ENCODE measurements at places on chromosomes 12 and 14.

DNA sequence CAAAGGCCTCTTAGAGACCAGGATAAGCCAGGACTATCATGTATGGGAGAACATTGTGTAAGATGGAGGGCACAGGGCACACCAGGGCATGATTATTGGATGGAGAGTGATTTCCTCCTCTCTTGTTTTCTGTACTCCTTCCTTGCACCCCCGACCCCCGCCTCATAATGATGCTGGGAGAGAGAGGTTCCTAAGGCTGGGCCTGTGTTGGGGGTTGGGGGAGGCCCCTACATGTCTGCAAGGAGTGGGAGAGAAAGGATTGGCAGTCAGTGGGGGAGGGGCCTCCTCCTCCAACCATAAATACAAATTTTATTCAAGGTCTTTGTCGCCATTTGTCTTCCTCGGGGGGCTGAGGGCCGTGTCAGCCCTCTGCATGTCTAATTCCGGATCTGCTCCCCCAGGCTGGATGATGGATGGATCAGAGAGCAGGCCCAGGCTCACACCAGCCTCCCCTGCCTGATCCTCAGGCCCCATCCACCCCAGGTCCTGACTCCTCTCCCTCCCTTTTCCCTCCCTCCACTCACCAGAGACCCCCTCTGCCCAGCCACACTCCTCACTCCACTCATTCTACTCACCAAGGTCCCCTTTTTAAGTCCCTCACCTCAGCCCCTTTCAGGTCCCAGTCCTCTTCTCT is 2.0 kb upstream of the C1QL4 start:
- no peak for DNase-seq

GRCh38 chr12:6613015-6613775 is 6.0 kb upstream of the CHD4 start:
- no peak for DNase-seq

DNA sequence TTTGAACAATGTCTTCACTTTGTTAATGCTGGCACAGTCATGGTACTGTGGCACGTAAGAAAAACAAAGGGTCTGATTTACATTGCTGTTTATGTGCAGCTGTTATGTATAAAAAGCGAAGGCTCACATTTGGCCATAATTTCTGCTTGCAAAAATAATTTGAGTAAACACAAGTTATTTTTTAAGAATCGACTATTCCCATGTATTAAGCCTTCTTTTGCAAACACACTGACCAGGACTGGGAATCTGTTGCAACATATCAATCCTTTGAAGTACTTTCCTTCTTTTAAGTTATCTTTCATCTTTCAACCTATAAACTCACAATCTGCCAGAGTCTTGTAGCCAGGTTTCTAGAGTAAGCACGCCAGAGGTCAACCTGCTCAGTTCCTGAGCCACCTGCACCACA is 145.4 kb upstream of the BMP4 start:
- DNase-seq: no peak

DNA sequence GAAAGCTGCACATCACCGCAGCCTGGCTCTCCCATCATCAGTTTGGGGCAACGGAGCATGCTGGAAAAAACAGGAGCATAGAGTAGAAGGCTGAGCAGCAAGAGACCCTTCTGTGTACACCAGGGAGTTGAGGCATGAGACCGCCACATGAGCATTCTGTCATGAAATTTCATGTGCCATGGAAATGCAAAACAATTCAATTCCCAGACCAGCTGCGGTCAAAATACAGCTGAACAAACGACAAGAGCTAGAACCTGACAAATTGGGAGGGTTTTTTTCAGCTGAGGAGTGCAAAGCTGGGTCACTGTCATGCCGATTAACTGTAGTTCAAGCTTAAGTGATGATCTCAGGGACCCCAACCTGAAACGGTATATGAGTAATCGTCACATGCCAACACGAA is 37.1 kb downstream of the TMEM30B start:
- DNase-seq: no peak

GRCh38 chr12:87155621-87156020 is 873.6 kb downstream of the C12orf50 start:
- DNase-seq: no peak

DNA sequence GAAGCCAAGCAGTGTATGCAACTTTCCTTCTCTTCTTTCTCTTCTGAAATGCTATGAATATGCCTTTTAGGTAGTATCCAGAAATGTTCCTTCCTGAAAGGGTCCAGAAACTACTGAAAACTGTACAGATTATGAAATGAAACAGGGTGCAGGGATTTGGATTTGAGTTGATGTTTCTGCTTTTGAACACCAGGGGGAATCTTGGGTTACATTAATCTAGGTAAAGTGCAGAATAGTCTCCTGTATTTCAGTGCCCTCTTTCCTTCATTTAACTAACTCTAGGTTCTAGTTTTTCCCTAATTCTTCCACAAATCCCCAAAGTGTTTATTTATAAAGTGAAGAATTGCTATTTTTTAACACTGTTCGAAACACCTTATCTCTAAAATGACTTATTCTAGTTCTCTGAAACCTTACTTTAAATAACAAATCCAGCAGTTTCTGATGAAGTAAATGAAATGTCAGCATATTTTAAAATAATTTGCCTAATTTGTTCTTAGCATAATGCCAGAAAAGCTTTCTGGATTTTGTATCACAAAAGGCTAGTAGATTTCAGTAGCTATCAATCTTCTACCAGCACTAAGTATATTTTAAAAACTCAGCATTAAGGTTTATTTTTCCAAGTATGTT is 111.9 kb downstream of the LRRK2 start:
- DNase-seq: no peak

- DNase-seq: no peak
Measured at GRCh38 chr14:71358209-71358931, 451.1 kb downstream of the PCNX1 start.

- no peak for DNase-seq
Measured at GRCh38 chr14:105477660-105478397, 3.2 kb downstream of the CRIP2 start.

DNA sequence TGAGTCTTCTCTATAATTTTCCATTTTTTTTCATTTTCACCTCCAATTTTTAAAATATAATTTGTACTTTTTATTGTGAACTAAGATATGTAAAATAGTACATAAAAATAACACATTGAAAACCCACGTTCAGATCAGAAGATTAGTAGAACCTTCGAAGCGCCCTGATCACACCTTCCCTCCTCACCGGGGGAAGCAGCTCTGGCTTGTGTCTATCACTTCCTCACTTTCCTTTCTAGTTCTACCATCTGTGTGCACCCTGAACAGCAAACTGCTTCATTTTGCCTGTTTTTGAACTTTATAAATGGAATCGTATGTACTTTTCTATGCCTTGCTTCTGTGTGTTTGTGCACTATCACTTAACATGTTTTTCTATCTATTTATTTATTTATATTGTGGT is 11.8 kb upstream of the CD27 start:
- no peak for DNase-seq

DNA sequence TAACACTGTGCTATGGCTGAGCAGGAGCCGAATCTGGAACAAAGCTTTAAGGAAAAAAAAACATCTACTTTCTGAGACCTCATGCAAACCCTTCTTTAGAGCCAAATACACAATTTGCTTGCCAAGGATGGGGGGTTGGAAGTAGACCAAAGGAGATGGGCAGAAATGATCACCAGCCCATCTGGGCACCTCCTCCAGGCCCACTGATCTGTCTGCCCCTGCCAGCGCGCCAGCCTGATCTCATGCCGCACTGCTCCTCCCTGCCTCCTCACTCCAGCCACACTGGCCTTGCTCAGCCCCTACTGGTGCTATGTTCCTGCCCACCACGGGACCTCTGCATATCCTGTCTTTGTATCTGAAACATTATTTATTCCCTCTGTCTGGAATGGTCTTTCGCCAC is 24.8 kb upstream of the RAB35 start:
- no peak for DNase-seq

DNA sequence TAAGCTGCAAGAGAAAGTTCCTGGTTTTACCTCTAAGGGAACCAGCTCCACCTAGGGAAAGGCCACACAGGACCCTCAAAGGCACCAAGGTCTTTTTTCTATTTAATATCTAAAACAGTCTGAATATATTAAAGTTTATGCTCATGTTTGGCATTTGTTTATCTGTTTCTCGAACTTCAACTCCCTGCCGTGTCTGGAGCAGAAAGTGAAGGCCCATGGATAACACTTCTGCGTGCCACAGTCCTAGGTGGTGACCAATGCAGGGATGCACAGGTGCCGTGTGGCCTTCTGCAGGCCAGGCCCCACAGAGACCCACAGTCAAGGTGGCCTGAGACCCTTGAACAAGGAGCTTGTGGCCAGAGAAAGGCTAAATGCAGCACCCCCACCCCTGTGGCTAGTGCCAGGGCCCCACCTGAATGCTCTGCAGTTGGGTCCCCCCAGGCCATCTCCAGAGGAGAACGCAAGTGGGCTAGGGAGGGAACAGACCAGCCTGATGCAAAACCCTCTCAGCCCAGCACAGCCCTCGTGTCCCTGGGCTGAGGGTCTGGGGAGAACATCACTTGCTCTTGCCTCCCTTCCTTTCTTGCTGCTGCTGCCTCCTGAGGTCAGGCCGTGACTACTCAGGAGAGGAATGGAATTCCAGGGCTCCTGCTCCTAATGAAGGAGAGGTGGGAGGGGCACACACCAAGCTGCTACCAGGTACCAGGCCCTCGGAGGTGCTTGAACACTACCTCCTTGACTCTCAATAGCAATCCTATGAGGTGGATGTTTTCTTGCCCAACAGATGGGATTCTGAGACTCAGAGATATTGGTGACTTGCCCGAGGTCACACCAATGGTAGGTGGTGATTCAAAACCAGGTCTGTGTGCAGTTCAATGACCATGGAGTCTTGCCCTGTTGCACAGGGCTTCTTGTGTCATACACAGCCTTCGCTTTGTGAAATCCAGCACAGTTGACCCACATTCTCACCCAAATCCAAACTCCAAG is 45.4 kb downstream of the PSMA6 start:
- no peak for DNase-seq

DNA sequence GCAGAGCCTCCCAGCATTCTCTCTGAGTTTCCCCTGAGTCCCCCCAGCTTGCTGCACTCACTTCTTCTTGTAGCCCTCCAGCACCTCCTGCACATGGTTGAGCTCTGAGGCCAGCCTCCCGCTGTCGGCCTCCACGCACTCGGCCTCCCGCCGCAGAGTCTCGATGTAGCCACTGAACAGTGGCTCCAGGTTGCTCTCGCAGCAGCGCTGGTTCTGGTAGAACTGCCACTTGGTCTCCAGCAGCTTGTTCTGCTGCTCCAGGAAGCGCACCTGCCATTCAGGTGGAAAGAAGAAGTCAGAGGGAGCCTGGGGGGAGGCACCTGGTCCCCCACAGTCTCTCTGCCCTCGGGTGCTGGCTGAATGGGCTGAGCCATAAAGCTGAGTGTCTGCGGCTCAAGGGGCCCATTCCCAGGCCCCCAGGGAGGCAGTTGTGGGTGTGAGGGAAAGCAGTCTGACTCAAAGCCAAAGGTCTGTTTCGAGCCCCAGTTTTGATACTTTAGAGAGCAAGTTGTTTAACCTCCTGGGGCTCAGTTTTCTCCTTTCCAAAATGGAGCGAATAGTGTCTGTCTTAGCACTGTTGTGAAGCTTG is 2.3 kb downstream of the KRT85 start:
- DNase-seq: no peak

DNA sequence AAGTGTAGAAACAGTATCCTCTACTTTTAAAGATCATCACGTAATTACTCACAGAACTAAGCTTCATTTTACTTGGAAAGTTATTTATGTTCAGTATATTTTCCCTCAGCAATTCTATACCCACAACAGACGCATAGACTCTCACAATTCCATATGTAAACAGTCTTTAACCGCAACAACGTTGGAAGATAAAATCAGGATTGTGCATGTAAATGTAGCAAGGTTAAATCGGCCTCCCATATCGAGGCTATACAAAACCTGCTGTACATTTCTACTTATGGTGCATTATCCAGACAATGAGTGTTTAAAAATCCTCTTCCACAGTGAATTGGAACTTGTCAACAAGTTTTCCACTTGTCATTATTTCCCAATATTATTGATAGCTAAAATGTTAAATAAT is 581.1 kb downstream of the SLC16A7 start:
- DNase-seq: no peak

DNA sequence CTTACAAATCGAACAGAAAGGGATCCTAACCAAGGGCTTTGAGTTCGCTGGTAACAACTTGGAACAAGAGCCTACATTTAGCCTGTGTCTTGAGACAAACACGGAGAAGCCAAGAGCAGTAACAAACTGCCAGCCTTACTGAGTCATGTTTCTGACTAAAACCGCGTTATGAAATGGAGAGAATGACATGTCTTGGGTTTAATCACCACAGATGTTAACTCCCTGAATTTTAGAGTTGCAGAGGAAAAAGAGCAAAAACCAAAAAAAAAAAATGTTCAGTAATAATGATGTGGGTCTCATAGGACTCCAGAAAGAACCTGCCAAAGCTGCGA is 1.0 kb downstream of the BLTP3B start:
- DNase-seq: peak; percentile 37

GRCh38 chr12:40261937-40262336 is 37.1 kb downstream of the LRRK2 start:
- no peak for DNase-seq

DNA sequence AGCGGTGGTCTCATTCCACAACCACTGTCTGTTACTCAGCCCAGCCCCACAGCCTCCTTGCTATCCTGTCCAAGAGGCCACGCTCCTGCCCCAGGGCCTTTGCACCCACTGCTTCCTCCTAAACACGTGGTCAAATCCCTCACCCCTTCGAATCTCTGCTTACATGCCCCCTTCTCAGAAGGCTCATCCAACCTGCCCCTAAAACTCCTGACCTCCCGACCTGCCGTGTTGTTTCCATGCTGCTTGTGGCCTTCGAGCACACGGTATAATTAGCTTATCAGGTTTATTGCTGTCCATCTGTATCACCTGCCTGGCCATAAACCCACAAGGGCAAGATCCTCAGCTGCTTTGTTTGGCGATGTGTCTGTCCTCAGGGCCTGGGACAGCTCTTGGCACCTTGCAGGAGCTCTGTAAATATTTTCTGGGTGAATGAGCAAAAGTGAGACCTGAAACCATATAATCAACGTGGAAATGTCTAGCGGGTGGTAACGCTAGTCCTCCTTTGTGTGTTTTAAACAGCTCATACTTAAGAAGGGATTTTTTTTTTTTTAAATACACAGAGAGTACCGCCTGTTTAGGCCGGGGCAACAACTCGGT is 36.0 kb downstream of the SCARB1 start:
- DNase-seq: no peak

- no peak for DNase-seq
Measured at GRCh38 chr14:63404906-63405305, 86.2 kb upstream of the GPHB5 start.

- no peak for DNase-seq
Measured at GRCh38 chr12:102879144-102879763, 37.8 kb downstream of the PAH start.
